ENCODE measurements at places on chromosomes 2 and 18. TPM values are rescaled to one million over a fixed set of nuclear protein-coding genes. Genes with fewer than 3 reads are reported as not detected.
A peak's percentile ranks its signal among the peaks of the same experiment; 100 is the strongest.

Gene MOCOS
- not detected for total RNA-seq

Gene FRZB
- total RNA-seq: 3.6 TPM

Gene KIF1A
- 330 TPM for total RNA-seq

Gene SERPINB4
- not detected for total RNA-seq

Gene STPG4
- total RNA-seq: 0.75 TPM

Gene NR4A2
- total RNA-seq: 1.8 TPM

Gene MALL
- 0.24 TPM for total RNA-seq

DNA sequence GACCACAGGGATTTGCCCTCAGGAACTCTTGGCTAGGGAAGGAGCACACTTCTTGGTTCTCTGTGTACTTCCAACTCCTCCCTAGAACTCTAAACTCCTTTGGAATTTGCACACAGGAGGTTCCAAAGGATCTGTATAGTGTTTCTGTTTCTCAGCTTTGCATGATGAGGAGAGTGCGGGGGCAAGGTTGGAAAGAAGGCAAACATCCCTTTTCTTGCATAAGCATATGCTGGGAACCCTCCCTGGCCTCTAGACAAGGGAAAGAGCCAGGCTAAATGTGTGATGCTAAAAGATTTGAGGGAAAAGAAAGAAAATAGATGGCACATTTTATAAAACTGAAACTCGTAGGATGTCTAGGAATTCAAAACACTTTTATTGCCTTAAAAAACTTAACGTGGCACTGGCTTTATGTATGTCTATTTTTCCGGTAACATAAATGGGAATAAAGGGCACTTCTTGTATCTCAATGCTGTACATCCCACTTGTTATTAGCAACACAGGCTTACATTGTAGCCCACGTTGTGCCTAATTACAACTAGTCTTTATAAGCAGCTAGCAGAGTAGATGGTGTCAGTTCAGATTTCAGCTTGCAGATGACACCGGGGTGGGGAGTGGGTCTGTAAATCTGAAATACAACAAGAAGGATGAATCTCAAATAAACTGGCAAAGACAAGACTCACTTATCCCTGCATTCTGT, 165.8 kb downstream of the GPD2 start:
- H3K27me3 ChIP-seq: no peaks in the 10 kb centered on the region
- no peak for DNase-seq
- H3K4me1 ChIP-seq: no peaks in the 10 kb centered on the region
- no peak overlapping the region for H3K27ac ChIP-seq

GRCh38 chr2:120161190-120161589, 62.0 kb downstream of the TMEM185B start:
- no peak overlapping the region for H3K27ac ChIP-seq
- no peaks in the 10 kb centered on the region for H3K4me1 ChIP-seq
- H3K27me3 ChIP-seq: no peaks in the 10 kb centered on the region
- no peak overlapping the region for H3K4me3 ChIP-seq
- no peaks in the 10 kb centered on the region for H3K36me3 ChIP-seq

DNA sequence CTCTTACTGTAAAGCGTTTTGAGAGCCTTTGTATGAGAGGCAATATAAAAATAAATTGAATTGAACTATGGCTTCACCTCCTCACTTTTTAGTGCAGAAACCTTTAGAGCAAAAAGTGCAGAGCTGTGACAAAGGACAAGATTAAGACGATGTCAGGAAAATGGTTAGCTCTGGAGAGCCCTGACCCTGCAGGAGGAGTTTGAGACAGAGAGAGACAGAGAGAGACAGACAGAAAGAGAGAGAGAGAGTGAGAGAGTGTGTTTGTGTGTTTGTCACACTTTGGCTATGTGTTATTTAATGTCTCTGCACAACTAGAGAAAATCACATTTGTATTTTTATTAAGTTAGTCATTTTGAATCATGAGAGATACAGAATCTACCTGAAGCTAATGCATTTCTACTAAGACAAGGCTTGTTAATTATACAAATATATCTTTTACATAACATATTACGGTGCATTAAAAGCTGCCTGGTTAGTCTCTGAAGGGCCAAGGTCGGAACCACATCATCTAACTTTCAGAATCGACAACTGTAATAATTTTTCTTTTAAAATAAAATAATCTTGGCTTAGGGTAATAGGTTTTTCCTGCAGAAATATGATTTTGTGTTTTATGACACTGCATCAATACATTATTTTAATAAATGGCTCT, 423.5 kb upstream of the ZEB2 start:
- no peak for DNase-seq
- no peak overlapping the region for H3K4me3 ChIP-seq
- H3K4me1 ChIP-seq: peaks cover 70% of the 10 kb centered on the region
- peak overlapping the region; percentile 72 for H3K27ac ChIP-seq

GRCh38 chr2:153091344-153091743, 372.9 kb downstream of the ARL6IP6 start:
- H3K27me3 ChIP-seq: no peaks in the 10 kb centered on the region
- DNase-seq: no peak
- H3K4me1 ChIP-seq: no peaks in the 10 kb centered on the region
- H3K27ac ChIP-seq: no peak overlapping the region

DNA sequence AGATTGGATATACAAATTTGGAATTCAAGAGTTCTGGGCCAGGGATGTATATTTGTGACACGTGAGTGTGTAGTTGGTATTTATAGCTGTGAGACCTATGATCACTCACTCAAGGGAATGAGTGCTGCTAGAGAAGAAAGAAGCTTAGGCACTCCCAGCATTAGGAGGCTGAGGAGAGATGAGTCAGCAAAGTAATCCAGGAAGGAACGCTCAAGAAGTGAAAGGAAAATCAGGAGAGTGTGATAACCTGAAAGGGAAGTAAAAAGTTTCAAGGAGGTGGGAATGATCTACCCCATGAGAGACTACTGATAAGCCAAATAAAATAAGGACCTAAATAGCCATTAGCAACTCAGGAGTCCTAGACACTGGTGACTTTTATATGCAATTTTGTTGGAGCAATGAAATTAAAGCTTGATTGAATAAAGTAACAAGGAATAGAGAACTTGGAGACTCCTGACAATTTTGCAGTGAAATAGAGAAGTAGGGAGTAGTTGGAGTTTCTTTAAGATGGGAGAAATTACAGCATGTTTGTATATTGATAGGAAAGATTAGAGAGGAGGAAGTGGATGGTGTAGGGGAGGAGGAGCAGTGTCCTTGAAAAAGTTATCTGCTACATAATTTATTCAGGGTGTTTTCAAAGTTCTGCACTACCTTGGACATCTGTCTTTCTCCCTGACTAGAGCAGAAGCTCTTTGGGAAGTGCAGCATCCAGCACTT, 89.9 kb downstream of the UBE2E3 start:
- peaks cover 13% of the 10 kb centered on the region for H3K4me1 ChIP-seq
- H3K27me3 ChIP-seq: no peaks in the 10 kb centered on the region
- peak; percentile 39 for DNase-seq

DNA sequence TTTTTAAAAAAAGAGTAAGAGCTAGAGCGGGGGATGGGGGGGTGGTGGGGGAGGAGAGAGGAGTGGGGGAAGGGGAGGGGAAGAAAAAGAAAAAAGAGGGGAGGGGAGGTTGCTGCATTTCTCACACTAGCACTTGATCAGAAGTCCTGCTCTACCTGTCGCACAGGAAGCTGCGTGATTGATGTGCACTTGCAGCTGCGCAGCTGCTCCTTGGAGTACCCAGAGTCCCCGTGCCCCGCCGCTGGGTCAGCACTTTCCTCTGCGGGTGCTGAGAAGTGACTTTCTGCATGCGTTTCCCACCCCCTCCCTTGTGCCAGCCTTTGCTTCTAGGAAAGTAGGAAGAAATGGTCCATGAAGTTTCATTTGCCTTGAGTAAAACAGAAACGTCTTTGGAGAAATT, 297.3 kb downstream of the ETAA1 start:
- no peaks in the 10 kb centered on the region for H3K4me1 ChIP-seq
- H3K27ac ChIP-seq: no peak overlapping the region
- no peaks in the 10 kb centered on the region for H3K27me3 ChIP-seq
- H3K4me3 ChIP-seq: no peak overlapping the region
- H3K36me3 ChIP-seq: no peaks in the 10 kb centered on the region
- no peak for DNase-seq

DNA sequence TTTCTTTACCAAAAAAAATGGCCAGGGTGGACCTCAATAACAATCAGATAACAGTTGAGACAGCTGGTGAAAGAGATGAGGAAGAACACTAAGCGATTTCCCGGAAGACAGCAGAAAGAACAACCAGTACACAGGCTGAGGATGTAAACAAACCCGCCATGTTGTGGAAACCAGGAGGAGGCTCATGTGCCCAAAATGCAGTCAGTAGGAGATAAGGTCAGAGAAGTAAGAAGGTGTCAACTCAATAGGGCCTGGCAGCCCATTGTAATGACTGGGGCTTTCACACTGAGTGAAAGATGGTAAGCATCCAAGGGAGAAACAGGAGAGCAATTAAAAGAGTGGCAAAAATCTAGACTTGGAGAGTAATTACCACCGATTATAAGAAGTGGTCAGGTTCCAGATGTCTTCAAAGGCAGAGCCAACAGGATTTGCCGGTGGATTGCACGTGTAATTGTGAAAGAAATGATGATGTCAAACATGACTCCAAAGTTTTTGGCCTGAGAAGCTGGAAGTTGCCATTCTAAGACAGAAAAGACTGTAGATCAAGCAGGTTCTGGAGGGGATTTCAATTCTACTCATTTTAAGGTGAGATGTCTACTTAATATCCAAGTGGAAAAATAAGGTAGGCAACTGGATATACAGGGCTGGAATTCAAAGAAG, 77.7 kb upstream of the CYP1B1 start:
- no peak overlapping the region for H3K4me3 ChIP-seq
- H3K27ac ChIP-seq: no peak overlapping the region
- no peaks in the 10 kb centered on the region for H3K4me1 ChIP-seq
- DNase-seq: no peak
- no peaks in the 10 kb centered on the region for H3K27me3 ChIP-seq

DNA sequence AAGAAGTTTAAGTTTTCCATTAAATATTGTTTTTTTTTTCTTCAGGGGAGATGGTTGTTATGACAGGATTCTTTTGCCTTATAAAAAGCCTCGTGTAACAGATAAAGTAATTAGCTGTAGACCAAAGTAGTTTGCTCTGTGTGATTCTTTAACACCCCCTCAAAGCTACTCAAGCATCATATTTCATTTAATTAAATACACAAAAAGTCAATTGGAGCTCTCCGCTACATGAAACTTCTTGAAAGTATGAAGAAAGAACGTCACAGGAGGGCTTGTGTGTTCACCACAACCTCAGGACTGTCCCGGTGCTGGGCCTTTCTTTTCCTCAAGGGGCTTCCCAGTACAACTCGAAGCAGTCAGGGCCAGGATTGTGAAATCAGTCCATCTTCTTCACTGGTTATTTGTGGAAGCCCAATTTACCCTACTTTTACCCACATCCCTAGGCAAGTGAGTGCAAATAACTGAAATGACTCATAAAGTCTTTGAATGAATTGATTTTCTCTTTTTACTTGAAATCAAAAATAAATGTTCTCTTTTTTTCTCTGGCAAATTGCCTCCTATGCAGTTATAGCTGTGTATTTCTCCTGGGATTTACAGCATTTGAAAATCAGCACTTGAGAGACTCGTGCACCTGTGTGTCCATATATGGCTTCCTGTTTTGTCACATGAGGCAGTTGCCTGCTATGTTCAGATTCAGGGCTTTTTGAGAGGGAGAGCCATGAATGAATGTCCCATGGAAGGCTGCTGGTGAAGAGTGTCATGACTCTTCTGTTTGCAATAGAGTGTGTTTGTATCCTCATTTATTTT, 48.6 kb downstream of the LINC00305 start:
- no peaks in the 10 kb centered on the region for H3K27me3 ChIP-seq
- H3K36me3 ChIP-seq: no peaks in the 10 kb centered on the region
- H3K4me1 ChIP-seq: peaks cover 6% of the 10 kb centered on the region
- peak; percentile 36 for DNase-seq
- no peak overlapping the region for H3K27ac ChIP-seq
- H3K4me3 ChIP-seq: no peak overlapping the region

DNA sequence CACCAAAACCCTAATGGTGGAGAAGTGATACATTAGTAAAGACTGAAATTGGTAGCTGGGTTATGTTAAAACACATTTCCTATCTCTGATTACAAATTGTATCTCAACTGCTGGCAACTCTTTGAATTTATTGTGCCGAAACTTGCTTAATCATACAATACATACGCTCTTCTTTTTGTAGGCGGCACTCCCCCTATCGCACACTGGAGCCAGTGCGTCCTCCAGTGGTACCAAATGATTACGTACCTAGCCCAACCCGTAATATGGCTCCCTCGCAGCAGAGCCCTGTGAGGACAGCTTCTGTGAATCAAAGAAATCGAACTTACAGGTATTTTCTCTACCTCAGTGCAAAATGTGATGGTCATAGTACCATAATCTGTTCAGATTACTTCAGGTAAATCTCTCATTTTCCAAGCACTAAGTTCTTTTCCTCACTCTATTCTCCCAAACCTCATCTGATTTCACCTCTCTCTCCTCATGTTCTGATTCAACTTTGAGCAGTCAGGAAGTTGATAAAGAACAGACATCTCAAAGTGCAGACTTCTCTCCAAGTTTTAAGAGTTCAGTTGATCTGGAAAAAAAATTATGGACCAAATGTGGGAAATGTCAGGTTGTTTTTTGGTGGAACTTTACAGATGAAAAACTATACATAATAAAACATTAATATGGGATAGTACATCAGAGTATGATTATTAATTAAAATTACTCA, 66.5 kb downstream of the ABI2 start:
- H3K27me3 ChIP-seq: no peaks in the 10 kb centered on the region
- peaks cover 8% of the 10 kb centered on the region for H3K36me3 ChIP-seq
- no peak overlapping the region for H3K4me3 ChIP-seq
- H3K4me1 ChIP-seq: peaks cover 4% of the 10 kb centered on the region
- DNase-seq: peak; percentile 38
- no peak overlapping the region for H3K27ac ChIP-seq

GRCh38 chr2:96537066-96537733, 648 bp downstream of the ARID5A start:
- H3K27ac ChIP-seq: peak overlapping the region; percentile 68
- peak; percentile 60 for DNase-seq
- peak overlapping the region; percentile 72 for H3K4me3 ChIP-seq

DNA sequence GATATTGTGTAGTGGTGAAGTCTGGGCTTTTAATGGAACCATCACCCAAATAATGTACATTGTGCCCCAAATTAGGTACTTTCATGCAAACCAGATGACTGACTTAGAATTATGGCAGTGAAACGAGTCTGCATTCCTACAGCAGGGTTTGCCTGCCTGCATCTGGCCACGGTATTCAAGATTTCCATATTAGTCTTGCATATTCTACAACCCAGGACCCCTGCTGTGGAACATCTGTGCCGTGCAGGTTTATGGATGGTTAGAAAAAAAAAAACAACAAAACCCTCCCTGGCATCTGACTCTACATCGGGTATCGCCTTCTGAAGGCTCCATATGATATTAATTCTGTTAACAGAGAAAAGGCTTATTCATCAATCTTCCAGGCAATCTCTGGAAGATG, 394.8 kb downstream of the DCDC2C start:
- no peak overlapping the region for H3K4me3 ChIP-seq
- peak; percentile 43 for DNase-seq
- peaks cover 16% of the 10 kb centered on the region for H3K4me1 ChIP-seq
- no peaks in the 10 kb centered on the region for H3K27me3 ChIP-seq

DNA sequence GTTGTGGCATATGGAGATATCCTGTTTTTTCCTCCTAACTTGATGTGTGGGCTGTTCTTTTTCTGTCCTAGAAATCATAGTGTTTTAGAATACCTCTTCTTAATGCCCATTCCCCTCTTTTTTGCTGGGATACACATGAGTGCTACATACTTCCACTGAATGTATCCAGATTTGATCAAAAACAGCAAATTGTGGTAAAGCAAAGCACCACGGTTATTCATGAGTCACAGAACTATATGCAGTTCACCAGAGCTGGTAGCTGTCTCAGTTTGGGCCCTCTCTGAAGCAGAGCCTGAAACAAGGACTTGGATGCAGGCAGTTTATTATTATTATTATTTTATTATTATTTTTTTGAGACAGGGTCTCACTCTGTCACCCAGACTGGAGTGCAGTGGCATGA, 69.9 kb upstream of the CTLA4 start:
- no peaks in the 10 kb centered on the region for H3K4me1 ChIP-seq
- H3K27ac ChIP-seq: no peak overlapping the region
- no peak overlapping the region for H3K4me3 ChIP-seq
- no peak for DNase-seq
